ENCODE measurements at places on chromosomes 7 and 10. TPM values are rescaled to one million over a fixed set of nuclear protein-coding genes. Genes with fewer than 3 reads are reported as not detected.

GALNT17 gene
- total RNA-seq = 45.4 TPM

ARF5 gene
- 142 TPM for total RNA-seq

- DNase-seq = no peak
Observed at GRCh38 chr7:105863876-105864275, 12.5 kb downstream of the ATXN7L1 start.

DNA sequence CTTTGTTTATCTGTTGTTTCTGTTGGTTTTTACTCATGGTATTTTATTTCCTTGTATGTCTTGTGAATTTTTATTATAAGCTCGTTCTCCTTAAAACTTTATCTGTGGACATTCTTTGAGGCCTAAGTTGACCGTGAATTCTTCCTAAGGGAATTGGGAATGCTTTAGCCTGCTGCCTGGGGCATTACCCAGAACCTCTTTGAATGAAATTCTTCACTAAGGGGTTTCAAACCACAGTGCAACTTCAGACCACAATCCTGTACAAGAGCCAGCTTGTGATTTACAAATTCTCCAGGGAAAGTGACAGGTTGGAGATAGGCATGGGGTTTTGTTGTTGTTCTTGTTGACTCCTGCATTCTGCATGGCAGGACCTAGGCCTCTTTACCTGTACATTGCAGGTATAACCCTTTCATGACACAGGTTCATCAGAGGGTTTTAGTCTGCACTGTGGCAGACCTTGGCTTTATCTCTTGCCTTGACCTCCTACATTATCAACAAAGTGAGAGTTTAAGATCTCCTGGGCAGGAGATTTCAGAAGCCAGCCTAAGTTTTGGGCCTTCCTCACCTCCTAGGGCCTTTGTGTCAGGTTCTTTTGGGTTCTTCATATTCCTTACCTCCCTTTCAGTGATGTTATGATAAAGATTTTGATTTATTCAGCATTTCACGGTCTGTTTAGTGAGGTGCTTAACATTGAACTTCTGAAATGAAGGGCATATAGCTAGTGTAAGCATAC lies 70.2 kb downstream of the ABCC2 start:
- DNase-seq = no peak

GRCh38 chr7:29953726-29954347 lies 35.8 kb downstream of the SCRN1 start:
- no peak for DNase-seq

- DNase-seq = no peak
Observed at GRCh38 chr7:135704074-135704473, 23.9 kb downstream of the SLC13A4 start.

SLC26A4 gene
- 1.2 TPM for total RNA-seq

- no peak for DNase-seq
Observed at GRCh38 chr7:2572101-2572842, 13.5 kb downstream of the IQCE start.

GRCh38 chr10:60564475-60564874 lies 174.8 kb upstream of the ANK3 start:
- DNase-seq = no peak

DNA sequence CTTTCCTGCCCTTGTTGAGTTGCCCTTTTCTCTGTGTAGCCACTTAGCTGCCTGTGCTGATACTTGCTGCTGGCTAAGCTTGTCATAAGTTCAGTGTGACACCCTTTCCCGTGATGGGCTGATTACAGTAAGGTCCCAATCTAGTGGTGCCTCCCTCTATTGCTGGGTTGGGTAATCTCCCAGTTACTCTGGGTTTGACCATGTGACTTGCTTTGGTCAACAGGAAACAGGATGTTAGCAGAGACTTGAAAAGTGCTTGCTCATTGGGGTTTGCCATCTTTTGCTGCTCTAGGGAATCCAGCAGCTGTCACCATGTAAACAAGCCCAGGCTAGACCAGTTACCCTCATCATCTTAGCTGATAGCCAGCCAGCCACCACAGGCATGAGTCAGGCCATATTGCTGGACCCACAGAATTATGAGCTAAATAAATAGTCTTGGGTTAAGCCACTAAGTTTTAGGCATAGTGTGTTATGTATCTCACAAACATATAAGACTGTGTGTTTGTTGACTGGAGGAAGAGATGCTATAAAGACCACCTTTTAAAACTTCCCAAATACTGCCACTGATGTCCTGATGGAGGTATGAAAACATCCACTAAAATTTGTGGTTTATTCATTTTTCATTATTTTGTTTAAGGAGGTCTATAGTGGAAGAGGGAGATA lies 4.0 kb upstream of the LEP start:
- no peak for DNase-seq

- peak; percentile 76 for DNase-seq
Observed at GRCh38 chr10:102452672-102453340, 1.5 kb upstream of the C10orf95 start.

- no peak for DNase-seq
Observed at GRCh38 chr7:92303761-92304160, 58.0 kb downstream of the ANKIB1 start.

IL2RA gene
- total RNA-seq = 2.5 TPM

HOXA6 gene
- 4.3 TPM for total RNA-seq

GRCh38 chr7:26265499-26266075 lies 26.1 kb upstream of the SNX10 start:
- DNase-seq = no peak

- no peak for DNase-seq
Observed at GRCh38 chr10:121900443-121901174, 27.2 kb downstream of the ATE1 start.

GRCh38 chr10:12638103-12638502 lies 288.8 kb downstream of the CAMK1D start:
- DNase-seq = no peak

DNA sequence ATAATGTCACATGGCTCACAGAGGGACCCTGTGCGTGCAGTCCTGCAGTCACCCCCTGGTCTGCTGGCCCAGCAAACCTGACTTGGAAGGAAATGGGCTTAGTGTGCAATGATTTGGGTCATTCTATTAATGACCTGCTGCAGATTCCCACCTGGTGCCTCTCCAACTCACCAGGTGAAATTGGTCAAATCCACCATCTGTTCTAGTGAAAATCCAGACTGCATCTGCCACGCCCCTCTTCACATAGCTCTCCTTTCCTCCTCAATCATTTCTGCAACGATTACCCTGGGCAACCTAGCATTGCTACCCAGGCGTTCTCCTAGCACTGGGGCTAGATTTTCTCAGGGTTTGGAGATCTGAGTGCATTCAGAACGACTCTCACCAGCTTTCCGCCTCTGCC lies 29.4 kb downstream of the SRRM3 start:
- no peak for DNase-seq

- DNase-seq = no peak
Observed at GRCh38 chr10:29240986-29241660, 47.7 kb upstream of the LYZL1 start.

NPFFR1 gene
- total RNA-seq = not detected

GRCh38 chr7:103134836-103135554 lies 13.9 kb downstream of the NAPEPLD start:
- DNase-seq = no peak

STEAP1 gene
- total RNA-seq = 13.2 TPM

MMP21 gene
- not detected for total RNA-seq

- peak; percentile 84 for DNase-seq
Observed at GRCh38 chr10:70880077-70880534, 8.3 kb downstream of the PCBD1 start.

- no peak for DNase-seq
Observed at GRCh38 chr7:23696916-23697441, 13.0 kb upstream of the STK31 start.

DNA sequence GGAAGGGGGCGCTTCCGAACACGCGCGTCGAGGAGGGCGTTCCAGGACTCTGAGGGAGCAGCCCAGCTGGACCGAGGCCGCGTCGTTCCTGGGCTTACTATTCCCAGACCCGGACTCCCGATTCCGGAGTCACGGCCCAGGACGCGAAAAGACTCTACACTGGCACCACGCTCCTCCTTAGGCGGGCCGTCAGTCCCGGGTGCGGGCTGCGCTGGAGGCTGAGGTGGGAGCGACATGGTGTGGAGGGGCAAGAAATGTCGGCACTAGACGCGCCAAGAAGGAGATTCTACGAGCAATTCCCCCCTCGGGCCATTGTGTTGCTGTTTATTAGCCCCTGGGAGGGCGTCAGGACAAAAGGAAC lies 584 bp upstream of the RUNDC3B start:
- DNase-seq = peak; percentile 71

LRRC4 gene
- 0.82 TPM for total RNA-seq

Data from sigmoid colon (tissue), 7 donors.